ENCODE measurements at places on chromosomes 1 and 21.

- DNase-seq, result no peak
Measured at GRCh38 chr1:61081144-61081685, 1.1 kb upstream of the NFIA start.

DNA sequence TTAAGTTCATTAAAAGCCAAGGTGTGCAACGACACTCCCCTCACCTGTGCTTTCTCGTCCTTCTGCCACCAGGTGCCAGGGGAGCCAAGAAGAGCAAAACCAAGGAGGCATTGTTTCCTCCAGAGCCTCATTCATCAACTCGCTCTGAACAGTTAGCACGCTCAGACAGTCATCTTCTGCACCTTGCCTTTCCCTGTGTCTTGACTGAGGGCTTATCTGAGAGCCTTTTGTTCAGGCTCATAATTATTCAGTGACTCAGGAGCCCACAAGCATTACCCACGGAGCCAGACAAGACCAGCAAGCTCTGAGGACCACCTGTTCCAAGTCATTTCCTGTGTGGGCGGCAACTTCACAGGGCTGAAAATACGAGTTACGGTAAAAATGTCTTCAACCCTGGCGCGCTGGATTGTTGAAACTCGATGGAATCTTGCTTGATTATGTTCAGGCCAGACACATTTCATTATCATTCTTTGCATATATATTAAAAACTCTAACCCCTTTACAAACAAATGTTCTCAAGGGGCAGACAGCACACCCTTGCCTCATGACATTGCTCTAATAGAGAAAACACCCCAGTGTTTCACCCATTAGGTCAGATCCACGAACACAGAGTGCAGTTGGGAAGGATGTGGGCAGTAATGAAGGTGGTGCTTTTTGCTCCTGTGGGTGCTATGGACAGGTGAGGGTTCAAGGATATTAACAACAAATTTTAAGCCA lies 89.7 kb upstream of the RUNX1 start:
- peak; percentile 12 for DNase-seq

GRCh38 chr21:44258056-44258725 lies 3.5 kb downstream of the DNMT3L start:
- DNase-seq, result no peak

DNA sequence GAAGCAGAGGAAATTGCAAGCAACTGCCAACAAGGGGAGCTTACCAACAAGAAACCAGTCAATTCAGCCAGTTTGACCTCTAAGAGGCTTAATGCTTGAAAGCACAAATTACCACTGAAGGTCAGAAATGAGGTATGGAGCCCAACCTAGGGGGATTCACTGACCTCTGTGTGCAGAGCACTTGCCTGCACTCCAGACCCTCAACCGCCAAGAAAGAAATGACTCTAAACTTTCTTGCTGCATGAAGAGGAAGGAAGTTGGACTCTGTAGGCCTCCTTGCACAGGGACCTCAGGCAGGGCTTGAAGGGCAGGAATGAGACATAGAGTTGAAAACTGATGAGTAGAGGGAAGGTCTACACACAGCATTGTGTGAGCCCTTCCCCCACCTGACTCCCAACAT lies 10.0 kb downstream of the ARMH1 start:
- no peak for DNase-seq

DNA sequence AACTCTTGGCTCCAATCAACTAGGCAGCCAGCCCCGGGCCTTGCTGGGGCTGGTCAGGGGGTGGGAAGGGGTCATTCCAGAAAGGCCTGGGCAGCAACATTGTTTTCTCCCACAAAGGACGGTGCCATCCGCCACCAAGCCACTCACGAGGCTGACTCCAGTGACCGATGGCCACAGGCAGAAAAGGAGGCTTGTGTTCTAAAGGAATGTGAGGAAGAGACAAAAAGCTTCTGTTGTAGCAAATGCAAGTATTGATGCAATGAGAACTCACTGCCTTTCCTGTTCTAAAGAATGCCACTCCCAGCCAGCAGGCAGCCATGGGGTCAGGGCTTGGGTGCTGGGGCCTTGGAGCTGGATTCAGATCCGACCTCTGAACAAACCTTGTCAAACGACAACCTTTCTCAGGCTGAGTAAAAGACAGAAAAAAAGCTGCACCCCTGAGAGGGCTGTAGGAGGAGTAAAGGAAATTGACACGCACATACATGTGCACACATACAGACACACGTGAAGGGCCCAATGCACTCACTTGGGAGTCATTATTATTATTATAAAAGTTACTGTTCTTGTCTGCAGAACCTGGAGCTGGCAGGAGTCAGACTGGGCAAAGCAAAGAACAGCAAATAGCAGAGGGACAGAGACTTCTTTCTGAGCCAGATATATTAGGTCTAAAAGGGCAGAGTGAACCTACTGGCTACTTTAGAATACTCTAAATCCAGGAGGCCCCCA lies 13.9 kb upstream of the PRMT2 start:
- DNase-seq, result no peak

GRCh38 chr1:165915480-165915879 lies 88.1 kb downstream of the UCK2 start:
- no peak for DNase-seq

GRCh38 chr21:37005548-37006485 lies 685 bp upstream of the RIPPLY3 start:
- DNase-seq, result no peak

- no peak for DNase-seq
Measured at GRCh38 chr21:43907751-43908150, 42.7 kb downstream of the AGPAT3 start.

DNA sequence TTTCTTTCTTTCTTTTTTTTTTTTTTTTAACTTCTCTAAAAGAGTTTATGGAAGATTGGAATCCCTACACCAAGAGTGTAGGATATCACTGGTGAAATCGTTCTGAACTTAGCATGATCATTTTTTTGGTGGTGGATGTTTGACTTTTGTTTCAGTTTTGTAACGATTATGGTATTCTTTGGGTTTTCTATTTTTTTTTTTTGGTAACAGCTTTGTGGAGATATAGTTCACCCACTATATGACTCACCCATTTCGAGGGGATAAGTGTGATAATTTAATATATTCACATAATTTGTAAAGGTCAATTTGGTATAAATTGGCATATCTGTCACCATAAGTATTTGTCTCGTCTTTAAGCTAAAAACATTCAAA lies 29.2 kb downstream of the AGPAT3 start:
- DNase-seq, result no peak

GRCh38 chr1:229034342-229034741 lies 236.6 kb upstream of the RAB4A start:
- no peak for DNase-seq

DNA sequence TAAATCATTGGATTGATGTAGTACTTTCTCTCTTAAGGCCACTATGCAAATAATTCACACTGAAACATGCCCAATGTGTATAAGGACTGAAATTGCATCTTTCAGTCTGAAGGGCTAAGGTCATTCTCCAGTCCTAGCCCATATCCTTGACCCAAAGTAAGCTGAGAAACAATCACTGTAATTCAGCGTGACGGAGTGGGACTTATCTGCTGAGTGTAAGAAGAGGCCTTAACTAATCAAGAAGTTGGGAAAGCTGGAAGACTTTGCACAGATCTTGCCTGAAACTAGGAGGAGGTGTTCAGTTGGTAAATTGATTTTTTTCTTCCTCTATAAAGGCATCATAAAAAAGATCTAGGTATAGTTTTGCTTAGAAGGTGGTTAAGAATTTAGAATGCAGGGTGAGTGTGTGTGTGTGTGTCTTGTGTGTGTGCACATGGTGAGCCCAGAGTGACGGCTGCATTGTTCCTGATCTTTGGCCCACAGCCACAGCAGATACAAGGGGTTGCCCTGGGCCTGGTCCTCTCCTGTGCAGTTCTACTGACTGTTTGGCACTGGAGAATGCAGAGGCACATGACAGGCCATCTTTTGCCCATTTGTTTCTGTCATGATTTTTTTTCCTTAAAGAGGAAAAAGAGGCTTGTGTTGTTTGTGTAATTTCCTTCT lies 13.3 kb upstream of the PPP2R5A start:
- no peak for DNase-seq

- no peak for DNase-seq
Measured at GRCh38 chr1:204728045-204728444, 42.5 kb upstream of the LRRN2 start.

GRCh38 chr1:236540813-236541465 lies 17.2 kb downstream of the LGALS8 start:
- no peak for DNase-seq

DNA sequence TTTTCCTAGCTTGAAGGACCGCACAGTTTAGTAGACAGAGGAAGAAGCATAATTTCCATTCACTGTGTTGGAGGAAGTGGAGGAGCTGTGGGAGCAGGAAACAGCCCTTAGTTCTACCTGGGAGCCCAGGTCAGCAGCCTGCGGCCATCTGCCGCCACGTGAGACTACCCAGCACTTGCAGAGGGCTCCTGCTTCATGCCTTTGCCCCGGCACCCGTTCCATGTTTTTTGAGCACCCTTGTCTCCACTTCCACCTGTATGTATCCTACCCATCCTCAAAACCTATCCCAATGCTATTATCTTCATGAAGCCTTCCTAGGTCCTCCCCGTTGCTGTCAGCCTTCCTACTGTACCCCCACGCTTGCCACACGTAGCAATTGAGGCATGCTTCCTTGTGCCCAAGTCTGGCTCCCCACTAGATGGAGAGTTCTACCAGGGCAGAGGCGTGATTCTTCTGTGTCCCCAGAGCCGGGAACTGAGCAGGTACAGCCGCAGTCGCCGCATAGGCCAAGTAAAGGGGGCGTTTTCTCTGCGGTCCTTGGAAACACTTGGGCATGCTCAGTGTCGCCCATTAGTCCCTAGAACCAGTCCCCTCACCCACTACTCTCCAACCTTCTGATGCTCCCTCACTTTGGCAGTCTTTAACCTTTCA lies 1.9 kb downstream of the SLC6A9 start:
- DNase-seq, result no peak
